ENCODE measurements at places on chromosomes 5 and 9.

GRCh38 chr9:82021198-82021597 is 32.6 kb downstream of the SPATA31D1 start:
- DNase-seq: no peak

DNA sequence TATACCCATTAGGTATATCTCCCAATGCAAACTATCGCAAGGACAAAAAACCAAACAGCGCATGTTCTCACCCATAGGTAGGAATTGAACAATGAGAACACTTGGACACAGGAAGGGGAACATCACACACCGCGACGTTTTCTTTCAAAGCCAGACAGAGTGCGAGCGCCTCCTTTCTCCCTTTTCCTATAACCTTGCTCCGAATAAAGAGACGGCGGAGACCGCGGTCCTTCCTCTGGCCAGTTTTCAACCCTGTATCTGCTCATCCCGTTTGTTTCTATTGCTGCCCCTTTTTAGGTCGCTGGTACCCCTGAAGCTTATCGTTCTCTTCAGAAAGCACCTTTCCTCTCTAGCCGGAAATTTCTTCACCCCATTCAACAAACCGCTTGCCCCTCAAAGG is 1.3 kb downstream of the LVRN start:
- no peak for DNase-seq

GRCh38 chr5:179284751-179285631 is 60.3 kb downstream of the ADAMTS2 start:
- no peak for DNase-seq

DNA sequence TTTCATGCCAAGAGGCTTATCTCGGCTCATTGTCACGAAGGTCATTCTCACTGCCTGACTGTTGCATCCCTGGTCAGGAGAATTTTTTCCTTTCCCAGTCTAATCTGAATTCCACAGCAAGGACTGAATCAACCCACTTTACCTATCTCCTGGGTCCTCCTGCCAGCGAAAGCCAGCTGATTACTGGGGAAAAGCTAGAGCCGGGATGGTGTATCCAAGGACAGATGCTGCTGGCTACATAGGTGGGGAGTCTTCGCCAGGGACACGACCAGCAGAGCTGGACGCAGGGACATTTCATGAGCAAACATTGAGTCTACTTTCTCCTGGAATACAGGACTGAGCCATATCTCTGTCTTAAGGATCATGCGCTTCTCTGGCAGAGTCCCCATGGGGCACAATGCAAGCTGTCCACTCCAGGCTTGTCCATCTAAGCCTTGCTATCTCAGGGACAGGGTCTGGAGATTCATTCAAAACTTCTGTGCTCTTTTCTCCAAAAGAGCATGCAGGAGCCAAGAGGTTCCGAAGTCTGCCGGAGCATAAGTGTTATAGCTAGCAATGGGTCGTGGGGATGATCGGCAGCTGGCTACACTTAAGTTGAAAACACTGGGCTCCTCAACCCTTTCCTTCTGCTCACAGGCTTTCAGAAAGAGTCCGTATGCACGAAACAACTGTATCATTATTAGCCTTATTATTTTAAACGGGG is 6.5 kb upstream of the HAND1 start:
- DNase-seq: no peak

DNA sequence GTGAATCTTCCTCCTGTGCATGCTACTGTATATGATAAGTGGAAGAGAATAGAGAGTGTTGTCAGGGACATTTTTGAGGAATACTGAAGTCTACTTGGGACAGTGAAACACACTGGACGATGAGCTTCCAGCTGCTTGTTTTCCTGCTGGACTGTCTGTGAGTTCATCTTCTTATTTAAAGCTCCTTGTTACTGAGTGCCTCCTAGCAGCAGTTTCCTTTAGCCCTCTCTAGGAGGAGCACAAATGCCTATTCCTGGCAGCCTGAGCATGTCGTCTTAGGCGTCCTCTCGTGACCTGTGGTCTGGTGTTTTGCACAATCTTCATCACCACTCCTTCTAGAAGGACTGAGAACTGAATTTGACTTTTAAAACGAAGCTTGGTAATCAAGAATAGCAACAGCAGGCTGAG is 43.8 kb downstream of the ANKRD33B start:
- DNase-seq: no peak

- no peak for DNase-seq
Observed at GRCh38 chr5:6315580-6315979, 62.8 kb downstream of the MED10 start.

DNA sequence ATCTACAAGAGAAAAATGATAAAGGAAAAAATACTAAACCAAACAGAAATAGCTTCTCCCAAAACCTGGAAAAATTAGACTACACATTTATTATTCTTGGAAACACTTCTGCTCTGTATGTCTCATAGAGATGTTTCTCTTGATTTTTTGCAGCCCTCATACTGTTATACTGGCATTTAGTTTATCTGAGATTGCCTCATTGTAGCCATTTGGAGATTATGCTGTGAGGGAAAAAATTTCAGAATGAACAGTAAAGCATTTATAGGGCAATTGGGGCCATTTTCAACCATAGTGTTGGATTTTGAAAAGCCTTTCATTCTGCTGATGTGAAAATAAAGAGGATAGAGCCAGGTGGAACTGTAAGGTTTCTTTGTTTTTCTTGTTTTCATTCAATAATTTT is 441.8 kb upstream of the RIOK2 start:
- DNase-seq: no peak

- no peak for DNase-seq
Observed at GRCh38 chr5:177130211-177131018, 3.2 kb upstream of the NSD1 start.

GRCh38 chr9:38134611-38135237 is 65.7 kb upstream of the SHB start:
- DNase-seq: no peak

GRCh38 chr5:84425365-84425881 is 40.7 kb upstream of the EDIL3 start:
- no peak for DNase-seq

GRCh38 chr9:37061768-37062167 is 27.7 kb upstream of the PAX5 start:
- DNase-seq: no peak

GRCh38 chr5:2039180-2039531 is 156.4 kb upstream of the IRX4 start:
- no peak for DNase-seq

DNA sequence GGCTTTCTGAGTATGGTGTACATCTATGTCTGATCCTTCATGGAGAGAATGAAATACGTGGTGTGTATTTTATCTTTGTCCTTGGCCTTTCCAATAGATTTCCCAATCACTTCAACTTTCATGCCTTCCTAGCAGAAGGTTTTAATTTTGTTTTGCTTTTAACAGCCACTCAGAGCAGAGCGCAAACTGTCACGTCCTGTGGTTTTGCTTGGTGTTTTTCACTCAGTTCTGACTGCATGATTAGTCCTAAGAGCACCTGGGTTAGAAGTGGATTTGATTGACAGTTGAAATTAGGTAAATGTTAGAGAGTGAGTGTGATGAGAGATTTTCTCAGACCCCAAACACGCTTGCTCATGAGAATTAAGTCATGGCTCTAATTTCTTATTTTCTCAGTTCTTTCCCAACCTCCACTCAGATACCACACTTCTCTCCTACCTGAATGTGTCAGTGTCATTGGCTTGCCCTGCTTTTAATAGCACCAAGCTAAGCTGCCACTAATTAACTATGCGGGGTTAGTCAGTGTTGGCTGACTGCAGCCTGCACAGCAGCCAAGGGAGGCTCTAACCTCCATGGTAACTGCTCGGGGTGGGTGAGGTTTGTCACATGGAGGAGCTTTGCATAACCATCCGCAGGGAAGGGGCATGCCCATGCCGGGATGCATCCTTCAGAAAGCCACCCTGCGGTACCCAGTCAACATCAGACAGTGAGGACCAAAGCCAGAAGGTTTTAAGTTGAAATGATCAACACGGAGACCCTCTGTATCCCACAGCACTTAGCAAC is 173.4 kb downstream of the NR3C1 start:
- DNase-seq: no peak

DNA sequence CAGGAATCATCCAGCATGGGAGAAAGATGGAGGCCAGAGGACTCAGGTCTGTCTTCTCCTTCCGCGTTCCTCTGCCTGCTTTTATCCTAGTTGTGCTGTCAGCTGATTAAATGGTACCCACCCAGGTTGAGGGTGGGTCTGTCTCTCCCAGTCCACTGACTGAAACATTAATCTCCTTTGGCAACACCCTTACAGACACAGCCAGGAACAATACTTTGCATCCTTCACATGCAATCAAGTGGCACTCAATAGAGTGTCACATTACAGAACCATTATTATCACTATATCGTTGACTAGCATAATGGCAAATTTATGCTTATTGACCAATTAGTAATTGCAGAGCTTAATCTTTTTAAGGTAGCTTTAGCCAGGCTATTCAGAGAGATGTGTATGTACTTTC is 64.8 kb downstream of the UNC13B start:
- no peak for DNase-seq

DNA sequence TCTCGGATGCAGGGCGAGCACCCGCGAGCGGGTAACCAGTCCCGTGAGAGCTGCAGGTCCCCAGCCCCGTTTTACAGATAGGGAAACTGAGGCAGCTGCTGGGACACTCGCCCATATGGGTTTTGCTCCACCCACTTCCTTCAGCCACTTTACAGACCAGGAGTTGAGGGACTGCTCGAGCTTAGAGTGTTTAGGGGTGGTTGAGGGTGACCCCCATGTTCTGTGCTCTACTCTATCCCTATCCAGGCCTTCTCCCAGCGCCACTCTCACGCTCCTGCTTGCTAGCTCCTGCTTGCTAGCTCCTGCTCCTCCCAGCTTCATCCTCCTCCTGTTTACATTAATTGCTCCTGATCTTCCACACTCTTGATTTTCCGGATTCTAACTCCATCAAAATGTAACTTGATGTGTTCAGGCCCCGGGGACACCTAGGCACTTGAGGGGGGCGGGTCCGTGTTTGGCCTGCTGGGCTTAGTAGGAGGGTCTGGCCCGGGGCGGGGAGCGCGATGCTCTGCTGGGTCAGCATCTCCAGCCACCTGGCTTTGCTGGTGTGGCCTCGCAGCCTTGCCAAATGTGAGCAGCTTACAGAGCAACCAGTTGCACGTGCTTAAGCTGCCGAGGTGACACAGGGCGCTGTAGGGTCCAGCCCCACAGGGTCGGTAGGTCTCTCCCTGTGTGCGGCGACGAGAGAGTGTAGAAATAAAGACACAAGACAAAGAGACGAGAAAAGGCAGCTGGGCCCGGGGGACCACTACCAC is 1.5 kb upstream of the PTGES2 start:
- DNase-seq: no peak

DNA sequence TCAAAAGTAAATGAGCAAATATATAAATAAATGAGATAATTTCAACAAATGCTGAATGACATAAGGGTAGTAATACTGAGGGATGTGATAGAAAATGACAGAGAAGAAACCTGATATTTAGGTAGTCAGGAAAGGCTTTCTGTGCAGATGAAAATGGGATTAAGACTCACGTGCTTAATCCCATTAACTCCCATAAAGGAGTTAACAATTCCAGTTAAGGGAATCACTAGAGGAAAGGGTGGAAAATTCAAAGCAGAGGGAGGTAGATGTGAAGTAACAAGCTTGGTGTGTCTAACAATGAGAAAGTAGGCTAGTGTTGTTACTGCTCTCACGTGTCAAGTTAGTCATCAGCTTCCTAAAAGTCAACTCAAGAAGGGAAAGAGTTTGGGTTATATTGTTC is 90.5 kb upstream of the TRIM32 start:
- DNase-seq: no peak

DNA sequence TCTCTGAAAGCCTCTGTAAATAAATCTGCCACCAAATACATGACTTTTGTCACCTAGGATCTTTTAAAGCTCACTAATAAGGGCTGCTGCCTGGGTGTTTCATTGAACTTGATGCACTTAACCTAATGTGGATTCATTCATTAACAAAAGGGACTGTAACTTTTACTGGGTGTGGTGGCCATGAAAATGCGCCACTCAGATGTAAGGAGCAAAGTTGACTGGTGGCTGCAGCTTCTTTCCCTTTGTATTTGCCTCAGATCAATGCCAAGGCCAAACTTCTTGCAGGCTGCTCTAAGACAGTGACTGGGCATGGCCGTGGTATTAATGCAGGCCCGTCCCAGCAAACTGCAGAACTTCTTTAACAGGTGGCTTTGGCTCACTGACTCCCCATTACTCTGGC is 22.9 kb downstream of the FAM240B start:
- no peak for DNase-seq

DNA sequence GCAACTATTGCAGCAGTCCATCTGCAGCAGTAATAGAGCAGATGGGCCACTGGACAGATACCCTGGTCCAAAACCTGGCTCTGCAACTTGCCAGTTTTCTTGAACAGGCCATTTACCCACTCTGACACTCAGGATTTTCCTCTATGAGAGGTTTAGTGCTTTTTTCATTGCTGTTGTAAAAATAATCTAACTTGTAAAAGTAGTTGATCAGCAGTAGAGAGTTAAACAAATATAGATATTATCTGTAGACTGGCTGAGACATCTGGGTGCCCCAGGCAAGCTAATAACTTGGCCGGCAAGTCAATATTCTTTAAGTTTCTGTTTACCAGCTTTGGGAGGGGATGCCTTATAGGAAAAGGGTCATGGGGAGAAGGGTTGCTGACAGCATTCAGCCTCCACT is 4.1 kb downstream of the DAPK1 start:
- no peak for DNase-seq

- DNase-seq: no peak
Observed at GRCh38 chr5:33275391-33275790, 165.4 kb upstream of the TARS1 start.

DNA sequence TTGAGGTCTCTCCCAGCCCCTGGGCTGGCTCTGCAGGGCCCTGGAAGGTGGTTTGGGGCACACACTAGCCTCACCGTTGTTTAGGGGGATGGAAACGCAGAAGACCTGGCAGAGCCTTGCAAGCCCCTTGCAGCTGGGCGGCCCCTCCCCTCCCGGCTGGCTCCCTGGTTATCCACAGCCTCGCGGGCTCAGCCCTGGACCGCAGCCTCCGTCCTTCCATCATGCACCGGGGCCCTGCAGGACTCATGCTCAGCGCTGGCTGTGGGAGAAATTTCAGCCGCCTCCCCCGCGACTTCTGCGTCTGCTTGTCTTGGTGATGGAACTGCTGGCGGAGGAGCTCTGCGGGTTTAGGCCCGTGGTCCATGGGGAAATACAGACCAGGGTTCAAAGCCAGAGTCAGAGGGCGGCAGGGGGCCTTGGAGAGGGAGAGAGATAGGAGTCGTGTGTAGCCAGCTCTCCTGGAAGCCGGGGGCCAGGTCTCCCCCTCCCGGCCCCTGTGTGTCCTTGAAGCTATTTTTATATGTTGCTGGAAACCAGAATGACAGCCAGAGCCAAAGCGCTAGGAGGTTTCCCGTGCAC is 75.8 kb upstream of the IER5L start:
- DNase-seq: no peak

- no peak for DNase-seq
Observed at GRCh38 chr5:90878549-90879196, 320.1 kb downstream of the ADGRV1 start.

GRCh38 chr9:38682713-38683112 is 37.2 kb downstream of the FAM240B start:
- no peak for DNase-seq

- DNase-seq: no peak
Observed at GRCh38 chr5:96876292-96876850, at the start of gene ERAP2. ERAP2 (plus strand) TSS chr5:96876500; CDS start chr5:96879686, 3,186 bp downstream.
